ENCODE measurements at places on chromosomes 1 and 21.
A peak's percentile ranks its signal among the peaks of the same experiment; 100 is the strongest.

DNA sequence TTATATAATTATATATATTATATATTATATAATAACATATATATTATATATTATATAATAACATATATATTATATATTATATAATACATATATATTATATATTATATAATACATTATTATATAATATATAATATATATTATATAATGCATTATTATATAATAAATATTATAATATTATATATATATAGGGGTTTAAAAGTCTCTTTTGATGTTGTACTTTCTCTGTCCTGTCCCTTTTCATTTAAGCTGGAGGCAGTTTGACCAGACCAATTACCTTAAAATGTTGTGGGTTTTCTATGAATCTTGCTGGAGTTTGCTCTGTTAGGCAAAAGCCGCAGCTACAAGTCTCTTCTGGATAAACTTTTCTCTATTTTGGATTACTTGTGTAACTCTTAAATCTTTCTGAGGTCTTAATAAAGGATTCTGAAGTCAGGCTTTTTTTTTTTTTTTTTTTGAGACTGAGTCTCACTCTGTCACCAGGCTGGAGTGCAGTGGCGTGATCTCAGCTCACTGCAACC, 22.2 kb upstream of the KIF1B start:
- no peak for DNase-seq

- no peak for DNase-seq
These were observed 681.7 kb upstream of the PTBP2 start for GRCh38 chr1:96039910-96040309.

DNA sequence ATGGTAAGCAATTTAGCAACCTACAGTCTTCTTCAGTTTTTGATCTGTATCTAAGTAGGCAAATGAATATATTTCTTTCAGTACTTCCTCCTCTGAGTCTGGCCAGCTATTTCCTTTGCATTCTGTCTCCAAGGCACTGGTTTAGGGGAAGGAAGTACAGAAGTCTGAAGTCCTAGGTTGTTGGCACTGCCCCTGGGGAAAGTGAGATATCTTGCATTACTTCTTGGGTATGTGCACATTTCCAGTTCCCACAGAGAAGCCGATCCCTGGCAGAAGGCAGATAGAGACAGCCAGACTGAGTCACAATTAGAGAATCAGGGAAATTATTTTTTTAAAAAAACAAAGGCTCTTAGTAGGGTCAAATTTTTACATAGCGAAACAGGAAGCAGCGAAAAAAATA, 98.8 kb downstream of the RASAL2 start:
- DNase-seq, result peak; percentile 66

GRCh38 chr1:41954533-41954944, 35.8 kb upstream of the HIVEP3 start:
- no peak for DNase-seq

GRCh38 chr1:76124196-76124595, 49.6 kb downstream of the ST6GALNAC3 start:
- no peak for DNase-seq

DNA sequence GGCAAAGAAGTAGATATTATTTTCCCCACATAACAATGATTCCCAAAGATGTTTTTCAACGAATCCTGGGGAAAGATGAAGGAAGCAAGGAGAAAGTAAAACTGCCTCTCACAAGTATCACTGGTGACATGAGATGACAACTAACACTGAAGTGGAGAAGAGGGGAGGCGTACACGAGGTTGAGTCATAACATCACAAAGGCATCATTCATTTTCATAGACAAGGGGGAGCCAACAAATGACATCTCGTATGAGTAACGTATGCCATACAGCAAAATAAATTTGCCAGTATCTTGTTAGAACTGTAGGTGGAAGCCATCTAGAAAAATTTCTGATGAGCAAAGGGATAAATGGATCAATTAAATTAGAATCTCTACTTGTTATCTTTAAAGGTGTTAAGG, 56.6 kb downstream of the ATP1B1 start:
- no peak for DNase-seq
